ENCODE measurements at places on chromosomes 6 and 20.
A peak's percentile ranks its signal among the peaks of the same experiment; 100 is the strongest.

DNA sequence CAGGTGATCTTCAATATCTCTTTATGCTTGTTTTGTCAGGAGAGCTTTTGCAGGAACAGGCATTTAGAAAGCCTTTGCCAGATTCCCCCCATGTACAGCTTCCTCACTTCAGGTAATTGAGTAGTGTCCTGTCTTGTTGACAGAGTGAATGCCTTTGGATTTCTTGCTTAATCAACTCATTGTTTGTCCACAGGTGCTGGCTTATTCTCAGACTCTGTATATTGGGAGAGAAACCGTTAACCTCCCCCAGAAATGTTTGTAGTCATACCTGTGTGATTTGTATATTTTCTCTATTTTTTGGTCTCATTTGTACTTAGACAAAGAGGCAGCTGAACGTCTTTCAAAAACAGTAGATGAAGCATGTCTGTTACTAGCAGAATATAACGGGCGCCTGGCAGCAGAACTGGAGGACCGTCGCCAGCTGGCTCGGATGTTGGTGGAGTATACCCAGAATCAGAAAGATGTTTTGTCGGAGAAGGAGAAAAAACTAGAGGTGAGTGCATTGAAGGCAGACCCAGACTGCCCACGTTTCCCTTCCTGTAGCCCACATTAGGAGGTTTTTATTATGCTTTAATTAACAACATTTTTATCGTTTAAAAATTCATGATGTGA lies 32.3 kb downstream of the RPRD1B start:
- DNase-seq = no peak

DNA sequence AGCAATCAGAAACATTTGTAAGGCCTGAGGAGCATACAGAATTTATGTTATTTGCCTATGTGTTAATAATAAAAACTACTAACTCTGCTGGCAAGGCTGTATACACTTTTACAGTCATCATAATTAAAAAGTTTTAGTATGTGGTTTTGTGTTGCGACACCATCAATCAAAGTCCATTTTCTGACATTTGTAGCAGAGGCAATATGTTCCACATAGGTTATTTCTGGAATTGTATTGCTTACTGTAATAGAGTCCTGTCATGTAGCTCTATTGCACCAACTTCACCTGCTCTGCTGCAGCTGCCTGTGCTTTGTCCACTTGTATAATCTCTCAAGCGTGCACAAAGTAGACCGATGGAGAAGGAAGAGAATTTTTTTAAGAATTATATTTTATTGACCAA lies 501.8 kb downstream of the HACE1 start:
- no peak for DNase-seq

DNA sequence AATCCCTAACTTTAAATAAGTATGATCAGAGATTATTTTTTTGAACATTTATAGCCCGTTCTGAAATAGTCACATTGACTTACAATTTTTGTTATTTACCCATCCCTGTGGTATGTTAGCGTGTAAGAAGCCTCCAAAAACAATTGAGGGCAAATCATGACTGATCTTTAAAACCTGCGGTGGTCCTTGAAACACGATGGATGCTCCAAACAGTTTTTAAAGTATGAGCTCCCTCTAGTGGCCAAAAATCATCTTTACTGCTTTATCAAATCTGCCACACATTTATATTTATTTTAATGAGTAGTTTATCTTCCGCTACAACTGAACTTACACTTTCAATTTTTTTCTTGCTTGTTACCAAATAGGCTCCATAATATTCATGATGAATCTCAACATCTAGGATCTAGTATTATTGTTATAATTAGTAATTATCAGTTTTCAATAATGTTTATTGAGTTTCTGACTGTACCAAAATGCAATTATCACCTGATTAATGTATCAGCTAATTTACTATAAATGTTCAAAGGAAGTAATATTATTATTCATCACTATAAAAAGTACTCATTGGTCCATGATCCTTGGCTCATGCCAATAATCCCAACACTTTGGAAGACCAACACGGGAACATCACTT lies 52.2 kb downstream of the MARCKS start:
- peak; percentile 43 for DNase-seq

DNA sequence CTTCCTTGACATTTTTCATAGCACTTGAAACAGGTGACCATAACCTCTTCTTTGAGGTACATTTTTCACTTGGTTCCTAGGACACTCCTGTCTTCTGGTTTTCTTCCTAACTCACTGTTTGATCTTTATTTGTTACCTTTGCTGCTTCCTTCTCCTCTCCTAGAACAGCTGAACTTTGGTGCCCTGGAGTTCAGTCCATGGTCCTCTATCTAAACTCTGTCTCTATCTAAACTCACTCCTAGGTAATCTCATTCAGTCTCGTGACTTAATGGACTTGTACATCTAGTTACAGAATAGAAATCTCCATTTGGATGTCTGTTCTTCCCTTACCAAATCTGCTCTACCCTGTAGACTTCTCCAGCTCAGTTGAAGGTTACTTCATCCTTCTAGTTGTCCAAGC lies 73.7 kb downstream of the SHPRH start:
- DNase-seq = no peak

GRCh38 chr6:107991061-107991460 lies 33.1 kb upstream of the SEC63 start:
- no peak for DNase-seq

GRCh38 chr6:128483472-128484135 lies 36.8 kb downstream of the PTPRK start:
- DNase-seq = no peak
